SK-N-SH (cell line): ENCODE measurements at places on chromosomes 7 and 10.

DNA sequence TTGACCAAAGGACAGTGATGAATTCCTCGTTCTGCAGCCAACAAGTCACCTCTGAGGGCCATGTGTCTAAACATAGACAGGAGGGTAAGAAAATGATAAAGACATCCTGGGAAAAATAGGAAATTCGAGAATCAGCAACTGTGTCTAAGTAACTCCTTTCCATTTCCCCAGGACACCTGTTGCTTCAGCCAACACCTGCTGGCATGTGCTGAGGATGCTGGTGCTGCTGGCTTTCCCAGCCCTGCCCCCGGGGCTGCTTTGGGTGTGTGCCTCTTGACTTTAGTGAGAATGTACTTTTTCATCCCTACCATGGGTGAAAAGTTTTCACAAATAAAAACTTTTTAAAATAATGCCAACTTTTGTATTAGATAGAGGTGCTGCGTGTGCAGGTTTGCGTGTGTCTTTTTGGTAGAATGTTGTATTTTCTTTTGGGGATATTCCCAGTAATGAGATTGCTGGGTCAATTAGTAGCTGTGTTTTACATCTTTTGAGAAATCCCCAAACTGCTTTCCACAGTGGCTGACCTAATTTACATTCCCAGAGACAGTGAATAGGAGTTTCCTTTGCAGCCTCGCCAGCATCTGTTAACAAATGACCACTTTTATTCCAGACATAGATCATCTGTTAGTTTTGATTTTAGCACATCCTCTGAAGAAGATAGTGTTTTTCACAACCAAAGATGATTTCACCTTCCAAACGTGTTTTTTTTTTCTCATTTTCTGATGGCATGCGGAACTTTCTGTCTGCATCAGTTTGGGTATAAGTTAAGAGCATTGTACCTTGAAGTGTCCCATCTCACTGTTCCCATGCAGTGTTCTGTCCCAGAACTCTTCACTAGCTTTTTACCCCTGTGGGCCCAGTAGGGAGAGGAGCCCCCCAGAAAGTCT, 104.2 kb upstream of the ACBD5 start:
- no peak for DNase-seq

DNA sequence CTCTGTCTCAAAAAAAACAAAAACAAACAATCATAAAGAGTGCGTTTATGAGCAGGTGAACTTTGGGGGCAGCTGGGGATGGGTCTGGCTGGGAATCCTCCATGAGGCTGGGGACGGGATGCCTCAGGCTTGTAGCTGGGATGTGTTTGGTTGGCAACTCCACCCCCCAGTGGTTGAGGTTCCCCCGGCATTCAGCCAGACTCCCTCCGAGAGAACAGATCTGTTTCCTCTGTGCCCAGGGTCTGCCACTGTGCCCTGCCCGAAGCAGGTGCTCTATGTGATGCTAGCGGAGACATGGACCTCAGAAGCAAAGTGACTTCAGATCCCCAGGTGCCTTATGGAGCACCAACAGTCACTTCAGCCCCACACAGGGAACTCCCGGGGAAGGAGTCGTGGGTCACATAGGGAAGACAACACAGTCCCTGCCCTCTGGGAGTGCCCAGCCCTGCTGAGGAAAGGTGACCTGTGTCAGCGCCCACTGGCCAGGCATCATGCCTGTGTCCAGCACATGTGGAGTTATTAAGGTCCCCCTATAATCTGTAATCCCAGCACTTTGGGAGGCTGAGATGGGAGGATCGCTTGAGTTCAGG, 29.3 kb upstream of the GTF2IRD1 start:
- peak; percentile 39 for DNase-seq

- no peak for DNase-seq
Observed at GRCh38 chr7:41822259-41822817, 119.4 kb upstream of the INHBA start.

DNA sequence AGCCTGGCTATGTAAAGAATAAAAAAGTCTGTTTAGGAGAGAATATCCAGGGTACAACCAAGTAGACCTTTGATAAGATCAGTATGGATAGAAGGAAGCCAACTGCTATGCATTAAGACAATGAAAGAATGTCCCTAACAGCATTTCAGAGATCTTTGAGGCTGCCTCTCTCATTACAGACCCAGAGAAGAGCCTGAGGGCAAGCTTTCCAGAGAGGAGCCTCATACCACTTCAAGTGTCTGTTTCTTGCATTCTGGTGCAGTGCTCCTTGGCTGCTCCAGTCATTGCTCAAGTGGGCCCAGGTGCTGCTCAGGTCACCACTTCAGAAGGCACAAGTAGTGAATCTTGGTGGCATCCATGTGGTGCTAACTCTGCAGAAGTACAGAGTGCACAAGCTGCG, 514.0 kb downstream of the PLXDC2 start:
- no peak for DNase-seq

DNA sequence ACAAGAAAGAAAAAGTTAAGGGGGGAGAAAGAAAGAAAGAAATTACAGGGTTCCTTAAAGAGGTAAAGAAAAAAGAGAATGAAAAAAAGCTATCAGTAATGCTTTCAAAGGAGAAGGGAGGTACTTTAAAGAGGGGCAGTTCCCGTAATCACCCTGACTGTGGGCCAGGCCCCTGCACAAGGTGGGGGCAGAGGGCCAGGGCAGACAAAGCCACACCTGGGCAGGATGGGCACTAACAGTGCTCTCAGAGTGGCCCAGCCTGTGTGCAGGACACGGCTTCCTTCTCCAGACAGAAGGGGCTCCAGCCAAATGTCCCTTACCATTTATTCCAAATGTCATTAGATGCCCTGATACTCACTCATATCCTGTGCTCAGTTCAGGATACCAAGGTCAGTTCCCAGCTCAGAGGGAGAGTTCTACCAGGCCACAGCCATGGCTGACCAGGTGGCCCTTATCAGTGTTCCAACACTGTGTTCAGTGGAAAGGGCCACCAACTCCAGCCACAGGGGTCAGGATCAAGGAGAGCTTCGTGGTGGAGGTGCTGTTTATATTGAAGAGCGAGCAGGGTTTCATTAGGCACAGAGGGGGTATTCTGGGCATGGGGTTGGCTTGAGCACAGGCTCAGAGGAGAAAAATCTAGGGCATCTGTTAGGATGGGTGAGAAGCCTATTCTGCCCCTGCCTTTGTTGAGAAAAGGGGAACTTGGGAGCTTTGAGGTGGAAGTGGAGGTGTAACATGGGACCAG, 29.9 kb downstream of the DPCD start:
- no peak for DNase-seq

GRCh38 chr7:3757059-3757458, 456.0 kb downstream of the SDK1 start:
- no peak for DNase-seq

- DNase-seq, result no peak
Observed at GRCh38 chr7:32048970-32049491, 21.2 kb downstream of the PDE1C start.

DNA sequence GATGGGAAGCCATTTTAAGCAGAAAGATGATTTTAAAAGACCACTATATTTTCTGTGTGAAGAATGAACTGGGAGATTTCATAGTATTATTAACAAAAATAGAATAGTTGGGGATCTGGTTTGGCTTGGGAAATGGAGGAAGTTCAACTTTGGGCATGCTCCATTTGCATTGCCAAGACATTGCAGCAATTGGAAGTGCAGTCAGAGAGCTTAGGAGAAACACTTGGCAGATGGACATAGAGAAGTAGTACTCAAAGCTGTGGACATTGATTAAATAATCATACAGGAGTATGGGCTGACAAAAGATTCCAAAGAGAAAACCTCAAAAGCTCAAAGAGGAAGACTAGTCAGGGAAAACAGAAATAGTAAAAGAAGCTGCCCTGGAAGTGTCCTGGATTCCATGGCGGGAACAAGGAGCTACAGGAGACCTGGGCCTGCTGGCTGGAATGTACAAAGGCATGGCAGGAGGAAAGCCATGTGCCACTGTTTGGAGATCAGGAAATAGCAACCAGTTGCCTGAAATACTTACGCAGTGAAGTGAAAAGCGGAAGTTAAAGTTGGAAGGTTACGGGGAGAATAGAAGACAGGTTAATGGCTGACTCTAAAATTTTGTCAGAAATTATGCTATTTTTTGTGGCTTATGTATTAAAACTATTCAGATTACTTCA, 93.6 kb upstream of the MXI1 start:
- DNase-seq, result no peak

DNA sequence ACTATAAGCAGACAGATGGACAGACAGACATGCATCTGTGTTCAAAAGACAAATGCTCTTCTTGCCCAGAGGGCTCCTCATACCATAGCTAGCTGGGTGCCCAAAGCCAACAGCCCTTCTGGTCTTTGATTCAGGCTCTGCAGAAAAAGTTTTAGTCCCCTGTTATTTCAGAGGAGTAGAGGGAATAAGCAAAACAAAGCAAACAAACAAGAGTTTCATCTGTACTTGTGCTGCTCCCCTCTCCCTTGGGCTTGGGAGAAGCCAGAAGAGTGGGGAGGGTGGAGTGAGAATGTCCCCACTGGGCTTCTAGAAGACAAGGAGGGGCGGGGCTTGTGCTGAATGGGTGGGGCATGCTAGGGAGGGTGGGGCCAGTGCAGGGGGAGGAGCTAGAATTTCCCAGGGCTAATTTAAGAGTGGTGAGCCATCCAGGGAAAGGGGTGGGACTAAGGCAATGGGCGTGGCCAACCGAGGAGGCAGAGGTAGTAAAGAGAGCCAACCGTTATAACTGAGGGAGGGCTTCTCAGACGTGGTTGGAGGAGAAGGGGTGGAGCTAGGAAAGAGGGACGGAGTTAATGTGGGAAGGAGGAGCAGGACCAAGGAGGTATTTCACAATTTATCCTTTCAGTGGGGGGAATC, 101.2 kb upstream of the MGMT start:
- peak; percentile 48 for DNase-seq

DNA sequence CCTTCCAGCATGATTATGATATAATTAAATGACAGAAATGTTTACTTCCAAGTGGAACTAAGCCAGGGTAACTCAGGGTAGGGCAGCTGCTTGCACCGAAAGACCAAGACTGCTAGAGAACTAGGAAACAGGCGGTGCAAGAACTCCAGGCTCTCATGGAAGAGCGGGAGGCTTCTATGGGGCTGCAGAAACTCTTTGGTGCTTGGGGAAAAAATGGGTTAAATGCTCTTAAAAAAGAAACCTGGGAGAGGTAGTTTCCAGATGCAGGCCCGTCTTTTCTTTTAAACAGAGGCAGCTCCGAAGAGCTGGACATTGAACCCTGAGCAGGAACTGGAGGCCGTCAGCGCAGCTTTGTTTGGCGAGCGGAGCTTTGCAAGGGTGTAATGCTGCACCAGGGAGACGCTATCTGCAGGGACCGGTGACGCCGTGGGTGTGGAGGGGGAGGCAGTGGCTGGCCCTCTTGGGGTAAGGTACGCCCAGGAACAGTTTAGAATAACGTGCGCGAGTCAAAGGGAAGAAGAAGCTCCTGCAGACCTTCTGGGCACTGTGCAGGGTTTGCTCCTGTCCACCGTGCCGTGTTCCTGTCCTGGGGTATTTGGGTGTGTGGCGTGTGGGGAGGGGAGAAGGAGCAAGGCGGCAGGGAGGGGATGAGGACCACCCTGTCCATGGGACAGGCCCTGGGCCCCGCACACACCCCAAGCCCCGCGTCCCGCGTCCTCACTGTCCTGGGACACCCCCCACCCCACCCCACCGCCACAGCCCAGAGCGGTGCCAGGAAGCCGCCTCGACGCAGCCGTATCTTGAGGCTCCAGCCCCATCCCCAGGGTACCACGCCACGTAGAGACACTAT, 59.0 kb downstream of the EGFR start:
- DNase-seq, result no peak

- no peak for DNase-seq
Observed at GRCh38 chr10:74058071-74058470, 60.2 kb downstream of the VCL start.

DNA sequence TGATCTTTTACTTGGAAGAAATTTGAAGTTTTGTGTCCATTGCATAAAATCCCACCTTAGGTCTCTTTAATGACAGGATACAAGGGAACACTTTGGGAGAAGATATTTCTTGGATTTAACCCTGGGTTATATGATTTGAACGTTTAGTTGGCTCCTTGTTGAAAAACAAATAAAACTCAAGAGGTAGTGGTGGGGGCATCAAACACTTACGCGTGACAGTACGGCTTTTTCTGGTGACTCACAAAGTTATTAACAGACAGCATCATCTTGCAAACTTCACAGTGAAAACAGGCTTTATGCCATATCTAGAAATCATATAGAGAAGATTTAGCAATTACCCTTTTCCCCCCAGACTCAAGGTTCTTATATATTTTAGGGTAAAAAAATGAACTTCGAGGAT, 699 bp downstream of the NRAP start:
- DNase-seq, result no peak

DNA sequence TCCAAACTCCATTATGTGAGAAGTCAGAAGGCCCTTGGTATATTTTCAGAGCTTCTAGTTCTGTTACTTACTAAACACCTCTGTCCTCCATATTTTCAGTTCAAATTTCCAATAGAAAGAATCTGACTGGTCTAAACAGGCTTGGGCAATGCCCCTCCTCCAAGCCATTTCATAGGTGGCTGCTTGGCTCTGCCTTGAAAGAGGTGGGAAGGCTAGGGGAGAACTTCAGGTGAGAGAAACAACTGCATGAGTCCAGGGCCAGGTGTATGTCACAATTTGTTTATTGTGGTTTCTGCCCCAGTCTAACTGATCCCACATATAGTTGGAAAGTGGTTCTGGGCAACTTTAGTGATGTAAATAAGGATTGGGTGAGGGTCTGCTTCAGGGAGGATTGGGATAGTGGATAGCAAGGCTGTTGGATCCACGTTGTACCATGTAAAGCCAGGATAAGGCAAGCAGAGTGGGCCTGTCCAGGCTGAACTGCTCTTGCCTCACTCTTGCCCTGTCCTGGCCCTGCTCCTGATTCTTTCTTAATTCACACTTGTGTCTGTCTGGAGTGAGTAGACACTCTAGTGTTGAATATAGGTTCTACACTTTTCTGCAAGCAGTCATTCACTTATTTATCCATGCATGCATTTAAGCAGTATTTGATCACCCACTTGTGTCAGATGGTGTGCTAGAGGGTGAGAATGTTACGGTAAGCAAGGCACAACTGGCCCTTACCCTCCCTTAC, 67.5 kb upstream of the COMTD1 start:
- no peak for DNase-seq

DNA sequence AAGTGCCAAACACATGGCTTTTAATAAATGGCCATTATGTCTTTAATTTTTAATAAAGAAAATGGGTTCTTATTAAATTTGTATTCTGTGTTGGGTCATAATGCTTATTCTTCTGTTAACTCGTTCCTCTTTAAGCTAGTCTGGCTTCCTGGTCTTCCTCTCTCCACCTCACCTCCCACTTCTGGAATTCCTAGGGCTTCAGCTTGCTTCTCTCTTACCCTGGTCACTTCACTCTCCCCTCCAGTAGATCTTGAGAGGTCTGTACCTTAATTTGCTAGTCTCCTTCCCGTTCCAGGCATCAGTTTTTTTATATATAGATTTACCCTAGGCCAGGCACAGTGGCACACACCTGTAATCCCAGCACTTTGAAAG, 111.2 kb downstream of the RALA start:
- no peak for DNase-seq

GRCh38 chr10:129328546-129328945, 138.5 kb upstream of the MGMT start:
- no peak for DNase-seq
